Activated naive CD4-positive, alpha-beta T cell treated with anti-CD3 and anti-CD28 coated beads, Interleukin-2, amount 50 U/mL, for 72 hours (primary cell): ENCODE measurements at places on chromosomes 7 and 10. TPM values are rescaled to one million over a fixed set of nuclear protein-coding genes. Genes with fewer than 3 reads are reported as not detected.

Gene METTL27
- 0.50 TPM for total RNA-seq

Gene HOXA3
- not detected for total RNA-seq

Gene AKR1C3
- not detected for total RNA-seq

Gene FGFR2
- not detected for total RNA-seq

Gene MYOF
- 55.4 TPM for total RNA-seq

Gene HHEX
- total RNA-seq = 0.46 TPM

Gene ANKRD61
- total RNA-seq = 0.33 TPM
